ENCODE measurements at places on chromosomes 11 and 22.

- DNase-seq, result no peak
These were observed 151.1 kb downstream of the NCAM1 start for GRCh38 chr11:113112307-113112706.

- DNase-seq, result no peak
These were observed 7.9 kb downstream of the PAX6 start for GRCh38 chr11:31802990-31803812.

DNA sequence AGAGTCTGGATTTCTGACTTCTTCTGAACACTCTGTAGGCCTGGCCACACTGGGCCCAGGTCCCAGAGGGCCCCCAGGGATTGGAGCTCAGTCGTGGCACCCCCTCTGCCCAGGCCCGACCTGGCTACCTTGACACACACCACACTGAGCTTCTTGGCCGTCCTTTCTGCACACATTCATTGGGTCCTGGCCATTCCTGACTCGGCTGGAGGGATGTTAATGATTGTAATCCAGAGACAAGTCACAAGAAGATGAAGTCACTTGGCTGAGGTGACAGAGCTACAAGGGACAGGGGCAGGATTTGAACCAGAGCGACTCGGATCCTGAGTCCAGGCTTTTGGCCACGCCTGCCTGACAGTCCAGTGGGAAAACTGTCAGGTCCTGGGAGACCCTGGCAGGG lies 23.9 kb upstream of the PDGFB start:
- no peak for DNase-seq

GRCh38 chr11:41382927-41383326 lies 76.5 kb downstream of the LRRC4C start:
- DNase-seq, result no peak

DNA sequence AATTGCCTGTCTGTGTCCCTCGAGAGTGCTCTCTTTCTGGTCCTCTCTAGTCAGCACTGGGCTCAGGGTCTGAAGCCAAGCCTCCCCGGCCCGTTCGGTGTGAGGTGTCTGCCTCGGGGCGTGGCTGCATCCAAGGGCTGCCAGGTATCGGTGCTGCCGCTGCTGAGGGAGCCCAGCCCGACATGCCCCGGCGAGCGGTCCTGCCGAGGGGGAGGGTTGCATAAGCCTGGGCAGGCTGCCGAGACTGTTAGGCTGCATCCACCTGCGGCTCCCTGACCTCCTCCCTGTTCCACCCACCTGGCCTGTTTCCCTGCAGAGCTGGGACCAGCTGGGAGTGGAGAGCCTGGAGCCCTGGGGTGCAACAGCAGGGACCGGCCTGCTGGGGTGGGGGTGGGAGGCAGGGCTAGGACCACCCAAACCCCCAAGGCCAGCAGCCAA lies 6.3 kb downstream of the OVOL1 start:
- no peak for DNase-seq

- no peak for DNase-seq
These were observed 366.1 kb downstream of the SHANK2 start for GRCh38 chr11:70886256-70886655.

DNA sequence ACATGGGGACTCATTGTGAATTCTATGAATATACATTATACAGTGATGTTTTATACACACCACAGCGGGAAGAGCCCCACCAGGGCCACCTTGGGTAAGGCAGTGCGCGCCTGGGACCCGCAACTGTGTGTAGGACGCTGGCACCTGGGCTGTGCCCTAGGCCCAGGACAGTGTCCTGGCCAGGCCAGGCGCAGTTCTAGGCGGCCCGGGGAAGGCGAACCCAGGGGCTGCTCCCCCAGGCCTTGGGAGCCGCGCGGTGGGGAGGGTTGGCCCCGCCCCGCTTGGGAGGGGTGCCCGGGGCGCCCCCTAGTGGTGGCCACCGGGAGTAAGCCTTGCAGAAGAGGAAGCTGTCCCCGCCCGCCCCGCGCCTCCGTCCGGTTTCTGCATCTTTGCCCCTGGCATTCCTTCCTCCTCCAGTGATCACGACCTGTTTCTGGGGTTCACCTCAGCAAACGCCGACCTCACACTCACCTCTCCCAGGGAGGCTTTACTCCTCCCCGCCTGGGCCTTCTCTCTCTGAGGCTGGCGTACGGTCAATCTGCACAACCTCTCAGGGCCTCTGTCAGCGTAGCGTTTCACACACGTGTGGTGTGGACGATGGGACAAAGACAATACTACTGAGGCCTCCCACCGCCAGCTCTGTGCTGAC lies 9.5 kb upstream of the EHD1 start:
- peak; percentile 88 for DNase-seq

DNA sequence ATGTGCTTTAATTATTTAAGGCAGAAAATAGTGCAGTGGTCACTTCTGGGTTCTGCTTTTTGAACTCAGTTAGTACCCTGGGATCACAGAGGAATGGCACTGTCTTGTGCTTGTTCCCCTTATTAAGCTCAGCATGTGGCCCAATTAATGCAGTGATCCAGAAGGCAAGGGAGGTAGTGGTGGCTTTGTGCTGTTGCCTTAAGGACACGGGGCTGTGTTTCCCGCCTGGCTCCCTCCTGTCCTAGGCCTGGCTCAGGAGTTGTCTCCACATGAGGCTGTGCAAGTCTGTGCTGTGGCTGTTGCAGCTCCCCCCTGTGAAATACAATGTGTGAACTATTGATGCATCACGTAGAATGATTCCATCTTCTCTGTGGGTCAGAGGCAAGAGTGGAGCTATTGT lies 49.2 kb upstream of the CABP7 start:
- DNase-seq, result no peak

All from CD8-positive, alpha-beta T cell (primary cell).